ENCODE measurements at places on chromosomes 7 and 10.

GRCh38 chr10:72250666-72251065 lies 23.1 kb upstream of the DDIT4 start:
- no peak for DNase-seq

DNA sequence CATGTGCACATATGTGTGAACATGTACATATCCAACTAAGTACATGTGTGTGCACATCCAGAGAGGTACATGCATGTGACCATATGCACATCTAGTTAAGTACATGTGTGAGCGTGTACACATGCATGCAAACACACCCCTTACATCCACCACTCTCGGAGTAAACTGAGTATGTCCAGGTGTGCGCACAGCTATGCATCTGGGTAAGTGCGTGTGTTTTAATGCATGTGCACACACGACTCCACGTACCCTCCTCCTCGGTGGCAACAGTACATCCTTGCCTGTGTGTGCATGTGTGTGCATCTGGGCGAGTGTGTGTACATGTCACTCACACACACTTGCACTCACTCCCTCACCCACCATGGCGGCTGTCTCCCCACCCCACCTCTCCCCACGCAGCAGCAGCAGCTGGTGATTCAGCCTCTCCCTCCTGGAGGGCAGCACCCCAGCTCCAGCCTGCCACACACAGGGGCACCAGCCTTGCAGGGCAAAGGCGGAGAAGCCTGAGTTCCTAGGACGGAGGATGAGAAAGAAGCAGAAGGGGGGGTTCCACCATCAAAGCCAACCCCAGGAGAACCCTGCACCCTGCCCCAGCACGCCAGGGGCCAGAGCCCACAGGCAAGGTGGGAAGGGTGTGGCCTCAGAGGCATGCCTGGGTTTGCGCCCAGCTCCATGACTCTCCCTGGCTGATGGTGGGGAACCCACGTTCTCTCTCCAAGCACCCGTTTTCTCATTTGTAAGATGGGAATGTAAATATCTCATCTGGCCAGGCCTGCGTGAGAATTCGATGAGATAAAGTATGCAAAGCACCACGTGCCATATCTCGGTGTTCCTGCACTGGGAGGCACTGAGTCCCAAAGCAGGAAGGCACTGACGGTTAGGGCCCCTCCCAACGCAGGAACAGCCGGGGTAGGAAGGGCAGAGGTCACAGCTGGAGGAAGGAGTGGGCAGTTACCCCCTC lies 27.7 kb upstream of the DNAAF5 start:
- no peak for DNase-seq

DNA sequence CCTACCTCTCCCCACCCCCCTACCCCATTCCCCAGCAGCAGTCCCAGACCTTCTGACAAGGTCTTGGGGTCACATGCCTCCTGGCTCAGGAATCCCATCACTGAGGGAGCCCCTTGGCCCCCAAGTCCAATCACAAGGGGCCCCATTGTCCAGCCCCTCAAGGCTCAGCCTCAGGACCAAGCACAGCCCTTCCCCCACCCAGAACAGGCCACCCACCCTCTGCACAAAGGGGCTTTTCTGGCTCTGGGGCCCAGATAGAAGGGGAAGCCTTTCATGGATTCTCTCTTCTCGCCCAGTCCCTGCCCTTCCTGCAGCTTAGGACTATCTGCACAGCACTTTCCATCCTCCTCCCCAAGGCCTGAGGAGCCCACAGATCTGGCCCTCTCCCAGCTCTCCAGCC lies 4.8 kb downstream of the FBXL15 start:
- no peak for DNase-seq

- DNase-seq: no peak
Measured at GRCh38 chr7:117127585-117128168, 174.4 kb downstream of the ST7 start.

- DNase-seq: peak; percentile 55
Measured at GRCh38 chr7:134891696-134892678, 94.3 kb upstream of the AGBL3 start.

- DNase-seq: no peak
Measured at GRCh38 chr10:79358811-79359210, 11.5 kb downstream of the PPIF start.

- no peak for DNase-seq
Measured at GRCh38 chr10:28737096-28737495, 59.8 kb downstream of the BAMBI start.

GRCh38 chr10:132984801-132985545 lies 42.6 kb upstream of the CFAP46 start:
- DNase-seq: no peak

DNA sequence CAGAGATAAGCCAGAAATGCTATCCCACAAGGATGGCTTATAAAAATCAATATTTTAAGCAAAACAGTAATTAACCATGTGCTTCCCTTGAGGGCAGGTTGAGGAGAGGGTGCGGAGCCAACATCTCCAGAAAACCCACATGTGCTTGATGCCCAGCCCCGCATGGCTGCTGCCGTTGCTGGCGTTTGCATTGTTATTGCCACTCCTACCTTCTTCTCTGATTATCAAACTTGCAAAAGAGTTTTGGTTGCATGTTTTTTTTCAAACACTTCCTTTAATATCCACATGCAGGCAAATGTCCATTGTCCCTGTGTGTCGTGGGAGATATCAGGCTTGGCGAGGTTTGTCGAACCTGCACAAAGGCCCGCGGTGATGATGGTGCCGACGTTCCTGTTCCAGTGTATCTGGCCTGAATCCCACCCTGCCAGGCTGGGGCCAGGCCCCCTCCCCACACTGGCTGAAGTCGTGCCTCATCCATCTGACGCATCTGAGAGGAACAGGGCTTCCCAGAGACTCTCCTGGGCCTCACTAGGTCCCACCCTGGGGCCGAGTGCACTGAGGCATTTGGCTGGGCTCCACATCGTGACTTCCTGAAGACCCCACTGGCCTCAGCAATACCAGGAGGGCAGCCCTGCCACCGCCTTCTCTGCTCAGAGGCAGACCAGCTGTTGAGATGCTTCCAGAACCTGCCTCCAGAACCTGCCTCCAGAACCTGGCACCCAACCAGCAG lies 40.9 kb downstream of the TCERG1L start:
- DNase-seq: no peak

GRCh38 chr10:47364366-47364765 lies 16.2 kb downstream of the RBP3 start:
- DNase-seq: no peak

DNA sequence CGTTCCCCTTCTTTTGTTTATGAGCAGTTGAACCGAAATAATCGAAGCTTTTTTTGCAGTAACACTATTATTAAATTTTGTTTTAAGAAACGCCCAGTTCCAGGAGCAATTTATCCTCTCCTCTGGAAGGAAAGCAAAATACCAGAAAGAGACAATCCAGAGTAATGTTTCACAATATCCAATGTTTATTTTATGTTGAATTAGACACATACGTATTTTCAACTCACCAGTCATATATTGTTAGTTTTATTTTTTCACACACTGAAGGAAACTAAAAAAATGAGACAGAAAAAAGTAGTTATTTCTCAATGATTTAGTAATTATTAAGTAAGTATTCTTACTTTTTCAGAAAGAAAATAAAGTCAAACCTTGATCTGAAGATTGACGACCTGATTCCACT lies 85.1 kb downstream of the MYOF start:
- no peak for DNase-seq

DNA sequence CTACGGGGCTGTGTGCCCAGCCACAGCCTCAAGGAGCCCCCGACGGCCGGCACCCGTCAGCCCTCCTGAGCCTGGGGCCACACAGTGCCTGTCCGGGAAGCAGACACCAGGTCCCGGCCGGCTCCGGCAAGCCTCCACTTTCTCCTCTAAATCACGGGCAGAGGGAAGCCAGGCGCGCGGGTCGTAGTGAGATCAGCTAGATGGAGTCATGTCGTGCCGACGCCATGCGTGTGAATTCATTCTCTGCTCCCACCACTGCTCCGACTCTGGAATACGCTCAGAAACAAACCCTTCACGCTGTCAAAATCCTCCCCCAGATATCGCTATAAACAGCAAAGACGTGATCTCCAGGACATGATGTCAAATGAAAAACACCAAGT lies 93.7 kb upstream of the DNAAF5 start:
- DNase-seq: no peak

GRCh38 chr10:68155615-68156210 lies 46.4 kb downstream of the MYPN start:
- DNase-seq: no peak

DNA sequence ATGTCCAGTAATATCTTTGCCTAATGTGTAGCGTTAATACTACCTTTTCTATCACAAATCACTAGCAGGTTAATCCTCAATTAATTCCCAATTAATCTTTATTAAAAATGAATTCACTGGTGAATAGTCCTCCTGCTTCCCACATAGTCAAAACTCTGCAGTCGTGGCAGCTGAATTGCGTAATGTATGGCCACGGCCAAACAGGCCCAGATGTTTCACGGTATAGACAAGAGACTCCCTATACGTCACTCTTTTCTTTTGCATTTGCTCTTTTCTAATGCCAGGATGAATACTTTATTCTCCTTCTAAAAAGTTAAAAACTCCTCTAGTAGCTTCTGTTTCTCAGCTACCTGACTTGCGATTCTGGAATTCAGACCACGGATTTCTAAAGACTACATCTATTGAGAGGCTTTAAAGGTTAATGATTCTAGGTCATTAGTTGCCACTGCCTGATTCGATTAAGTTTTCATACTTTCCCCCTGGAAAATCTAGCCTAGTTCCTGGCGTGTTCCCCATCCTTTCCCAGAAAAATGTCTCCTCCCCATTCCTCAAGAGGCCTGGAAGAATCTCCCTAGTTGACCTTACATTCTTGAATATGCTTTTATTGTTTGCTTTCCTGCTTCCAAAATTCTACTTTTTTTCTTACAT lies 16.9 kb downstream of the MEOX2 start:
- DNase-seq: no peak
